ENCODE measurements at places on chromosomes 4 and X. TPM values are rescaled to one million over a fixed set of nuclear protein-coding genes. Genes with fewer than 3 reads are reported as not detected.

The FAM9C gene
- total RNA-seq, result not detected

DNA sequence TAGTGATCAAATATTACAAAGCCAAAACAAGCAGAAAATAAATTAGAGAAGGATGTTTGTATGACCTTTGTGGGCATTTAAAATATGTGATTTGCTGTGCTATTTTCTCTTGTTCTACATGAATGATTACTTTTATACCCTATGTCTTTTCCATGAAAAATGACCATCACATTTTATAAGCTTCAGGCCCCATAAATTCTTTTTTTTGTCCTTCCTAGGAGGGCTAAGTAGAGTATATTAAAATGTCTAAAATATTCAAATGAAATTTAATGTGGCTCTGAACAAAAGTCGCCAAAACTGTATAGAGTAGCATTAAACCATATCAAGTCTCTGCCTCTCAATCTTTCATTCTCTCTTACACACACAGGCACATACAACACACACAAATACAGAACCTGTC lies 15.9 kb upstream of the EMCN start:
- no peak overlapping the region for H3K4me3 ChIP-seq
- DNase-seq, result no peak
- peaks cover 10% of the 10 kb centered on the region for H3K36me3 ChIP-seq
- H3K27me3 ChIP-seq, result peaks cover 8% of the 10 kb centered on the region

The CITED1 gene
- 1.1 TPM for total RNA-seq

DNA sequence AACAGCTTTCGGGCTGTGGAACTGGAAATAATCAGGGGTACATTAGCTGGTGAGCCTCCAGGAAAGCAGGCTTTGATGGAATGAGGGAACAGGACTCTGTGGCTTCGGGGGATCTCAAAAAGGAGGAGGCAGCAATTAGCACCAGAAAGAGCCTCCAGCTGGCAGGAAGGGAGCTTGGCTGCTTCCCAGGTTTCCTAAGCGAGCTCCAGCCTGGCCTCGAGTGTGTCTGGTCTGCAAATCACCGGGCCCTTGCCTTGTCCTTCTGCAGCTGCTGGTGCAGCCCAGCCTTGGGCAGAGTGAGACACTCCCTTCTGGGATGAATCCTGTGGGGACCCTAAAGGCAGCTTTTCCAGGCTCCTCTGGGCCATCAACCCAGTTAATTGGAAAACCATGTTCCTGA lies 10.7 kb upstream of the PDHA1 start:
- H3K27me3 ChIP-seq, result no peaks in the 10 kb centered on the region
- H3K4me3 ChIP-seq, result no peak overlapping the region
- peaks cover 4% of the 10 kb centered on the region for H3K4me1 ChIP-seq
- H3K27ac ChIP-seq, result peak overlapping the region; percentile 46
- DNase-seq, result peak; percentile 80
- peaks cover 1% of the 10 kb centered on the region for H3K36me3 ChIP-seq

The ATP1B4 gene
- total RNA-seq, result not detected

DNA sequence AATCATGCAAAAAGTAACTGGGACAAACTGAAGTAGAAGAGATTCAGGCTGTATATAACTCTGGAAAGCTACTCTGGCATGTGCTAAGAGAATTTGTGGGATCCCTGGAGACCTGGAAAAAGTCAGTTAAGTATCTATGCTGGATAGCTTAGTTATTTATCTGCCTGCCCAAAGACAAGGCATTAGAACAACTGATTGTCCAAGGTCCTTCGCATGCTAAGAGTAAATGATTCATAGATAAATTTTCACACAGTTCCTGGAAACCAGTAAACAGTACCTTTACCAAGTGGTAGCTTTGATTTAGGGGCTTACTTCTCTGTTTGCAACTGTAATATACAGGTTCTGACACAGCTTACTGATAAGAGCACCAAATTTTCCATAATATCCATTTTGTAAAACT lies 104.8 kb downstream of the ATP11C start:
- no peaks in the 10 kb centered on the region for H3K27me3 ChIP-seq
- H3K36me3 ChIP-seq, result no peaks in the 10 kb centered on the region
- H3K4me3 ChIP-seq, result no peak overlapping the region
- no peak overlapping the region for H3K27ac ChIP-seq
- H3K4me1 ChIP-seq, result peaks cover 76% of the 10 kb centered on the region
- DNase-seq, result no peak

DNA sequence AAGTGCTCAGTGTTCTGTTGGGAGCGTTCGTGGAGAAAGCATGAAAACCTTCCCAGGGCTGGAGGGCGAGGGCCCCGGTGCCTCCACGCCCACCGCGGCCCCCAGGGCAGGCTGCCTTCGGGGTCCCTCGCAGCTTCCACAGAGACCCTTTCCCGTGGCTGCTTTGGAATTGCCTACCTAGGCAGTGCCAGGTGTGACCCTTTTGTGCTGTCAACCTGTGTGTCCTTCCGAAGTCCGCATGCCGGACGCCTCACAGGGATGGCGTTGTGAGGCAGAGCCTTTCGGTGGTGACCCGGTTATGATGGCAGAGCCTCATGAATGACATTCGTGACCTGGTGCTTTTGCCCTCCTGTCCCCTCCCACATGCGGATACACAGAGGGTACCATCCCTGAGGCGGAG lies 17.4 kb downstream of the TMEM175 start:
- peaks cover 5% of the 10 kb centered on the region for H3K36me3 ChIP-seq
- no peak for DNase-seq
- no peak overlapping the region for H3K4me3 ChIP-seq

DNA sequence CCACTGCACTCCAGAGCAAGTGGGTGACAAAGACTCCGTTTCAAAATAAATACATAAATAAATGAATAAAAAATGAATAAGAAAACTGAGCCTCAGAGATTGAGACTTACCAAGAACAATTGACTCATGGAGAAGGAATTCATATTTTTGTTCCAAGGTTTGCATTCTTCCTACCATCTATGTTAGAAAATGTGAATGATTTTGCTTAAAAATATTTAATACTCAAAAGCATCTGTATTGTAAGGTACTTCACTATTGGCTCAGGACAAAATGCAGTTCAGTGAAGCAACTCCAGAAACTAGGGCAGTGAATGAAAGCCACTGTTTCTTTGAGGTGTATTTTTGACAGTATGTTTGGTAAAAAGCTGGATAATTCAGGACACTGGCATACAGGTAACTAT lies 54.1 kb downstream of the XAGE2 start:
- DNase-seq, result no peak
- no peaks in the 10 kb centered on the region for H3K36me3 ChIP-seq
- no peak overlapping the region for H3K4me3 ChIP-seq
- no peaks in the 10 kb centered on the region for H3K27me3 ChIP-seq

The NWD2 gene
- total RNA-seq, result not detected

DNA sequence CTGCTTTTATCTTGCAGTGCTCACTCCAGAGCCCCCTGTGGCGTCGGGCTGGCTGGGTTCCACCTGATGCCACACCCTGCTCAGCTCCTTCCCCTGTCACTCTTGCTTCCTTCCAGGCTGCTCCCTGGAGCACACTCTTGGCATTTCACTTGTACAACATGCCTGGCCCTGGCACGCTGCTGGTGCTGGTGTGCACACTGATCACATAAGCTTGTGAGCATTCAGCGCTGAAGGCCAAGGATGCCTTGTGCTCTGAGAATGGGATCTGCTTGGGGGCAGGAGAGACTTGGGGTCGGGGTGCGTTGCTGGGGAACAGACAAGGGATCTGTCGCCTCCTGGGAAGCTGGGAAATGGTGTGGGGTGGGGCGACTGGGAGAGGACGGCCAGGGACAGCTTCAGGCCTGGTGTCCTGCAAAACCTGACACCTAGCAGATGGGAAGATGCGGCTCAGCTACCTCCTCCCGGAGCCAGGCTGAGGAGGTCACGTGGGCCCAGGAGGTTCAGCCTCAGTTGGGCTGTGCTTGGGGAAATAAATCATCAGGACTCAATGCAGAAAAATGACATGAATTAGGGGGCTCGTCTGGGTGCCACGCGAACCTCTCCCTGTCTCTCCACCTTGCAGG lies 108.5 kb downstream of the PHKA2 start:
- DNase-seq, result no peak
- H3K27me3 ChIP-seq, result no peaks in the 10 kb centered on the region
- peaks cover 20% of the 10 kb centered on the region for H3K4me1 ChIP-seq
- no peak overlapping the region for H3K27ac ChIP-seq

DNA sequence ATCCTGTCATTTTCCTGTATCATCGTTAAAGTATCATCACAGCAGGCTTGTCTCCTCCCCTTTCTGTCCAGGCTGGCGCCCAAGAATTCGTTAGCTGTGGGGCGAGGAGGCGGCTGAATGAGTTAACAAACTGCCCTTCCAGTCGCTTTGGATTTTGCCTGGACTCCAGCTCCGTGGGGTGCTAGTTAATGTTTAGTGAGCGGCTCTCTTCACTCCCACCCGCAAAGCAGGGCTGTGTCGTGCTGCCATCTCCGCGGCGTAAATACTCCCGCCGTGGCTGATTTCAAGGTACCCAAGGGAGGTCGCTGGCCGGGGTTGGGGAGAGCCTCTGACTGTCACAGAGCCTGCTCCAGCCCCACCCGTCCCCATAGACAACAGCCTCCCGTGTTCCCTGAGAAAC lies 44.9 kb upstream of the SPRY1 start:
- peaks cover 6% of the 10 kb centered on the region for H3K4me1 ChIP-seq
- H3K27ac ChIP-seq, result no peak overlapping the region
- H3K36me3 ChIP-seq, result no peaks in the 10 kb centered on the region
- no peaks in the 10 kb centered on the region for H3K27me3 ChIP-seq
- no peak overlapping the region for H3K4me3 ChIP-seq

DNA sequence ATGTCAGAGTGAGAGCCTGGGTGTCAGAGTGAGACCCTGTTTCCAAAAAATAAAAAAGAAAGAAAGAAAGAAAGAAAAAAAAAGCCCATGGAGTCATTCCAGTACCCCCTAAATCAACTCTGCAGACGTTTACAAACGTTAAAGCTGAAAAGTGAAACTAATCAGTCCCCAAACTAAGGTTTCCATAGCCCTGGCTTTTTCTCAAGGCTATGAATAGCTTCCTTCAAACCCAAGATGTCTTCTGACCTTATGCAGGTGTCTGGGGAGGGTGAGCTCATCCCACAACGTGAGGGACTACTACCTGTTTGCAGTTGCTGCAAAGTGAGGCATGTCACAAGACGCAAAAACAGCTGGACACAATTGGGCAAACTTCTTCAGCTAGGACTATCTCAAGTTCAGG lies 144.0 kb downstream of the SH3KBP1 start:
- peaks cover 4% of the 10 kb centered on the region for H3K4me1 ChIP-seq
- H3K27me3 ChIP-seq, result no peaks in the 10 kb centered on the region
- no peak for DNase-seq
- H3K36me3 ChIP-seq, result no peaks in the 10 kb centered on the region

- no peaks in the 10 kb centered on the region for H3K4me1 ChIP-seq
- DNase-seq, result peak; percentile 38
- no peak overlapping the region for H3K4me3 ChIP-seq
- H3K27ac ChIP-seq, result no peak overlapping the region
- no peaks in the 10 kb centered on the region for H3K27me3 ChIP-seq
These were observed 107.2 kb downstream of the TRIML1 start for GRCh38 chr4:188246488-188246887.

The PPP1R2C gene
- not detected for total RNA-seq

DNA sequence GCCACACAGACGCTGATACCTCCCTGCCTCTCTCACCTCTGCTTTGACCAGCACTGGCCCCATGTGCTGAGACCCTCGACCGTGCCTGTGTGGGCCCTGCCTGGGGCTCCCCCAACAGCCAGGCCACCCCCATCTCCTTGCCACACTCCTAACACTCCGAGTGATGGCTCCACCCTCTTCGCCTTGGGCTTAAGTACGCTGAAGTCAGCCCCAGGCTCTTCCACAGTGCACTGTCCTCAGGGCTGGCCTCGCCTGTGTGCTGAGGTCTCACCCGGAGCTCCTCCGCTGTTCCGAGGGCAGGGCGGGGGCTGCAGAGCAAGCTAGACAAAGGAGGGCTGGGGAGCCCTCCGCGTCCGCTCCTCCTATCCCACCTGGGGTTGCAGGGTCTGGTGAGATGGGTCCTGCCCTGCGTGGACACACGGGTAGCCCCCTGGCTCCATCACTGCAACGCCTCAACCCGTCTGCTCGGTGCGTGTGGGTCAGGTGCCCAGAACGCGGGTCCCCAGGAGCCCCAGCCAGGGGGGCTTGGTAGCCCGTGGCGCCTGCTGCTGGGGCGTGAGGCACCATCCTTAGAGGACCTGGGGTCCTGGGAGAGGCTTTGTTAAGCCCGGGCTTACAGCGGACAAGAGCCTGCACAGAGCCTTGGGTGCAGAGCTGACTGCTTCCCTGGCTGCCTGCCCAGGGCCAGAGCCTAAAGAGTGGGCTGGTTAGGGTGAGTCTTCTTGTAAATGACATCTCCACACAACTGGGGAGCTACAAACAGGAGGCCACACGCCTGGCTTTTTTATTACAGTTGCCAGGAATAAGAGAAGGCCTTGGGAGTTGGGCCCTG lies 42.6 kb upstream of the NKX1-1 start:
- H3K27ac ChIP-seq, result no peak overlapping the region
- peak; percentile 72 for DNase-seq
- H3K4me3 ChIP-seq, result no peak overlapping the region
- H3K4me1 ChIP-seq, result no peaks in the 10 kb centered on the region

The HSFX2 gene
- total RNA-seq, result 0.64 TPM

- no peak overlapping the region for H3K4me3 ChIP-seq
- no peaks in the 10 kb centered on the region for H3K36me3 ChIP-seq
- H3K27me3 ChIP-seq, result no peaks in the 10 kb centered on the region
- no peak for DNase-seq
- no peaks in the 10 kb centered on the region for H3K4me1 ChIP-seq
These were observed 119.3 kb upstream of the STS start for GRCh38 chrX:7028246-7028645.

DNA sequence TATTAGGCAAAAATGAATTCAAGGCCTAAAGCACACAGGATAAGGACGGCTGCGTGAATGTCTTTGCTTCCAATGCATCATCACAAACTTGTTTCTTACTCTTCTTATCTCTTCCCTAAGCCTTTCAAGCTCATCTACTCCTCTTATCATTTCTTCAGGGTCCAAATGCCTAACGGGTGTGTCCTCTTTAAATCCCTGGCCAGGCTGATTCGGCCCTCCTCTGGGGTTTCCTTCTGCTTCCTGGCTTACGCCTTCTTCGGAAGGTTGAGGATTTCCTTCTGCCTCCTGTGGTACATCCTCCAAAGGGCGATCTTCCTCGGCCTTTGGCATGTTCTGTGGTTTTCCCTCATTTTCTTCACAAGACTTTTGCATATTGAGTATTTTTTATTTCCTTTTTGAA lies 1.3 kb downstream of the TCEAL8 start:
- H3K4me1 ChIP-seq, result peaks cover 9% of the 10 kb centered on the region
- DNase-seq, result no peak
- peak overlapping the region; percentile 85 for H3K4me3 ChIP-seq
- no peaks in the 10 kb centered on the region for H3K27me3 ChIP-seq

Data from osteocyte (in vitro differentiated cells).